ENCODE measurements at places on chromosomes 1 and 21.

GRCh38 chr21:38679534-38679933 is 126.2 kb upstream of the ETS2 start:
- DNase-seq = no peak

- no peak for DNase-seq
These were observed 344.4 kb downstream of the KCTD3 start for GRCh38 chr1:215911406-215911968.

GRCh38 chr1:8351693-8352470 is 34.0 kb downstream of the SLC45A1 start:
- no peak for DNase-seq

DNA sequence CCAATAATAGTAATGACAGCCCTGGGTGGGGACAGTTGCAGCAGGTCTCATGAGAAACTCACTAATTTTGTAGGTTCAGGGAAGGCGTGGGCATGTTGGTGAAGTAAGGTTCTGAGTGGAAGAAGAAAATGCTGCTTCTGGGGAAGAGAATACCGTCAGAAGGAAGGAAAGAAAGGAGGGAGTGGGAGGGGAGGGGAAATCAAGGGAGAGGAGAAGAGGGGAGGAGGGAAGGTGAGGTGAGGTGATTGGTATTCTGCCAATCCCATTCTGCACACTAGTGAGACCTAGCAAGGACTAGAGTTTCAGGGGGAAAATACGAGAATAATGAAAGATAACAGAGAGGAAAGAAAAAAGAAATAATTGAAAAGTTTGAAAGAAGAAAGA is 32.4 kb upstream of the MGST3 start:
- no peak for DNase-seq

GRCh38 chr1:228945885-228946284 is 210.6 kb downstream of the RHOU start:
- DNase-seq = no peak

DNA sequence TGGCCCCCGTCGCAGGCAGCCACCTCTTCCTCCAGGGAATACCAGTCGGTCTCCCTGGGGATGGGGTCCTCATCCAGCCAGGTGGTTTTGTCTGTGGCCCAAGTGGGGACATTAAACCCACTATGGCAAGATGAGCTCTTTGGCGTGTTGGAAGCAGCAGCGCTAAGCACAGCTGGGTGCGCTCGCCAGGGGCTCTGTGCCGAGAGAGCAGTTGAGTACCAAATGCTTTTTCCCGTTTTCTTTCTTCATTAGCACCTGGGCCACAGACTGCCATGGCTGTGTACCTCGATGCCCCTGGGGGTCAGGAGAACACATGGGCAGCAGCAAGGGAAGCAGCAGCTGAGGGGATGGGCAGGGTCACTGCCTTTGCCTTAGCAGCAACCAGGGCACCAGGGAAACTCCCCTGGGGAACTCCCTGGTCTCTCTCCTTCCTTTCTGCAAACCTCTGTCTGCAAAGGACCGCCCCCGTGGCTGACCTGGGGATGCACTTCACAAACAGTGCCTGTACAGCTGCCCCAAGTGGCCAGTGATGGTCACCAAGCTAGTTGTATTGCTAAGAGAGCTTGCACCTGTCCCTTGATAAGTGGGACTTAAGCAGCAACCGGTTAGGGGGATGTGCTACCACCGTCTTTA is 31.1 kb downstream of the EDARADD start:
- DNase-seq = no peak

- DNase-seq = no peak
These were observed 52.1 kb downstream of the ARID4B start for GRCh38 chr1:235275836-235276235.

GRCh38 chr1:165327538-165327937 is 29.0 kb downstream of the LMX1A start:
- DNase-seq = no peak

DNA sequence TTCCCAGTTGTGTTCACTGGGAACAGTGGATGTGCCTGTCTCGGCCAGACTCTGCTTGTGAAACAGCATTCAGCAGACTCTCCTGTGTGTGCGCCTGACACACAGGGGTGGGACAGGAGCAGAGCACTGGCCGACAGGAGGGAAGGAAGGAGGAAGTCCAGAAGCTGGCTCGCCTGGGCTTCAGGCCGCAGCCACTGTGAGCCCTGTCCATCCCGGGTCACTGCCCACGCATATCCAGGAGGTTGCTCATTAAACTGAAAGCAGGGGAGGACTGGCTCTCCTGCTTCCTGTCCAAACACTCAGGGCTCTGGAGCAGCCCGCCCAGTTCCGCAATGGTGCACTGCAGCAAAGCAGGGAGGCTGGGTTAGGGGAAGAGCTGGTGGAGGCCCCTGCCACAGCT is 218.7 kb upstream of the VAMP3 start:
- DNase-seq = no peak

- no peak for DNase-seq
These were observed 141.7 kb upstream of the IRF2BP2 start for GRCh38 chr1:234751678-234752077.

GRCh38 chr1:85090225-85090624 is 41.9 kb upstream of the MCOLN3 start:
- no peak for DNase-seq

DNA sequence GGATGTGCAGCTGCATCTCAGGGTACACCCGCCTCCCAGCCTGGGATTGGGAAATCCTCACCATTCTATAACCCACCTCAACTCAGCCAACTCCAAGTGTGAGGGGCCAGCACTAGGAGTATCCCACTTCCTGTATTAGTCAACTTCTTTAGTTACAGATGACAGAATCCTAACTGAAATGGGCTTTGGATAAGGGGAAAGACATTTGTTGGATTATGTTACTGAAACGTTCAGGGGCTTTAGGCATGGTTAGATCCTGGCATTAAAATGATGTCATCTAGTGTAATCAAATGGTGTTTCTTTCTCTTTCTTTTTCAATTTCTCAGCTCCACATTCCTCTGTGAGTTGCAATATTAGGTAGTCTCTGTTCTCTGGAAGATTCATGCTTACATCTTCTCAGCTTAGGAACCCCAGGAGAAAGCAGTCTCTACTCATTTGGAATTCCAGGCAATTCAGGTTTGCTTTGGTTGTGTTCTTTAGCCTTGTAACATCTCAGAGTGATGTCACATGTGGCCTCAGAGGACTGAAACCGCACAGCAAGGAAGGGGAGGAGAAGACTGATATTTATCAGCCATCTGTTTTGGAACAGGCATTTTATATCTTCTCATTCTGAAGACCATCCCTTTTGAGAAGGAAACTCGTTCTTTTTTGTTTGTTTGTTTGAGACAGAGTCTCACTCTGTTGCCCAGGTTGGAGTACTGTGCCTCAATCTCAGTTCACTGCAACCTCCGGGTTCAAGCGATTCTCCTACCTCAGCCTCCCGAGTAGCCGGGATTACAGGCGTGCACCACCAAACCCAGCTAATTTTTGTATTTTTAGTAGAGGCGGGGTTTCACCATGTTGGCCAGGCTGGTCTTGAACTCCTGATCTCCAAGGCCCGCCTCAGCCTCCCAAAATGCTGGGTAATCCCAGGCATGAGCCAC is 18.9 kb upstream of the TMEM54 start:
- no peak for DNase-seq

DNA sequence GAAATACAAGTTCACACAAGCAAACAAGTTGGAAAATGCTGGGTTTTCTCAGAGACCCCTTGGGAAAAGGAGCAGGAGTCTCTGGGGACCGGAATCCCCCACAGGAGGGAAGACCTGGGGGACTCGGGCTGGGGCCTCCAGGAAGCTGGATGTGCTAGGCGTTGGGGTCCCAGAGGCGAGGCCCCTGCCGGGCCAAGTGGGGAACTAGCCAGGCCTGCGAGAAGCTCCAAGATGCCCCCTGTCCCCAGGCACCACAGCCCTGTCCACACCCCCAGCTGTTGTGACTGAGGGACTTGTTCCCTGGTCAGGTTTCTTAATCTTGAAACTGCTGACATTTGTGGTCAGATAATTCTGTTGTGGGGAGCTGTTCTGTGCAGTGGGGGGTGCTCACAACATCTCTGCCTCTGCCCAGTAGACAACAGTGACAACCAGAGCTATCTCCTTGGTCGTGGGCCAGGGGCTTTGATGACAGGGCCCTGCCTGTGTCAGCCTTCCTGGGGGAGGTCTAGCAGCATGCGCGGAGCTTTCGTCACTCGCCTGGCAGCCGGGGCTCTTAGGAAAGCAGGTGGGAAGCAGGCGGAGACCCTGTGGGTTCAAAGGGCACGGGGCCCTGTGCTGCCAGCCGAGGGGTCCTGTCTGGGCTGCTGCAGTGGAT is 126.4 kb upstream of the ARHGEF16 start:
- DNase-seq = no peak

DNA sequence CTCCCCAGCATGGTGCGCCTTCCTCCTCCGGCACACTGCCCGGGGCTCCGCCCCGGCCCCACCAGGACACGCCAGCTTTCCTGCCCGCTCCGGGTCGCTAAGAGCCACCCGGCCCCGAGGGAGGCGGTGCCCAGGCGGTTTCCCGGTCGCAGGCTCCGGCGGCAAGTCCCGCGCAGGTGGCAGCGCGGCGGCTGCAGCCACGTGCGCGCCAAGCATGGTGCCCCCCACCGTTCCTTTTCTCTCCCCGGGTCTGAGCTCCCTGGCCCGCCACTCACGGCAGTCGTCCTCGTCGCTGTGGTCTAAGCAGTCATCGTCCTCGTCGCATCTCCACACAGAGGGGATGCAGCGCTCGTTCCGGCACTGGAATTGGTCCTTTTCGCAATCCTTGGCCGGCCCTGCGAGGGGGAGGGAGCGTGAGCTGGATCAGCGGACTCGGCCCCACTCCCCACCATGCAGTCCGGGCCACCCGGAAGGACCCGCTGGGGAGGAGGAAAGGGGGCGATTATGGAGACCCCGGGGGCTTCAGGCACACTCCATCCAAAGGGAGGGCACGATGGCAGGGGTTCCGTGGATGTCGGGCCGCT is 1.2 kb downstream of the LRP8 start:
- no peak for DNase-seq

DNA sequence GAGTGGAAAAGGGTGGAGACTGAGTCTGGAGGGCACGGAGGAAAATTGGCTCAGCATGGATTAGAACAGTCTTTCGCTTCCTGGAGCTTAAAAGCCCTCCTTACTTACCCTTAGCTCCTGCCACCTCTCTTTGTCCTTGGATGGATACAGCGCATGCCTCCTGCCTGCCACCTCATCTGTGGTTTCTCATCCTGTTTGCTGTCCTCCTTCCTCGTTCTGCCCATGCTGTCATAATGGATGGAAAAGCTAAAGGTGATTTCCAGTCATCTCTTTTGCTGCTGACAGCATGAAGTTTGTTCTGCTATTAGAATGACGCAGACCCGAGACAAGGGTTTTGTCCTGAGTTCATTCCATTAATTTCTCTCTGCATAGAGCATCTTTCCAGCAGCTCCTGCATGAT is 425.9 kb downstream of the KIF26B start:
- DNase-seq = no peak

- no peak for DNase-seq
These were observed 548 bp upstream of the SLC25A33 start for GRCh38 chr1:9538669-9539164.
